ENCODE measurements at places on chromosomes 7 and 10.

GRCh38 chr10:94349327-94349726 is 13.4 kb downstream of the NOC3L start:
- DNase-seq: no peak

- peak; percentile 7 for DNase-seq
These were observed 22.7 kb downstream of the BPGM start for GRCh38 chr7:134669388-134669787.

- no peak for DNase-seq
These were observed 31.3 kb downstream of the THNSL1 start for GRCh38 chr10:25047591-25048301.

DNA sequence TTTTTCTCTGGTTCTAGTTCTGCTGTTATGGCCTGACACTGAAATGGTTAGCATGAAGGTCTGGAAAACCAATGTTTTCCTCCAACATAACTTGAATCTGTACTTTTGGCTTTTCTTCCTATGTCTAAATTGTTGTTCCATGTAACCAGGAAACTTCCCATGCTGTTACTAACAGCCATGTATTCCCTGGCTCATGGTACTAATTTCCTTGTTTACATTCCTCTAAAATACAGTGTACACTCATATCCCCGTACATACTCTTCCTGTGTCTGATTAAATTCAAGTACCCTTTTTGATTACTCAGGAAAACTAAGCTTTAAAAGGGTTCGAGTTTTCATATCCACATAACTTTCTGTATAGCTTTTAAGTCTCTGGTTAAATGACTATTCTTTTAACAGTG is 12.3 kb upstream of the ACSM6 start:
- DNase-seq: no peak

DNA sequence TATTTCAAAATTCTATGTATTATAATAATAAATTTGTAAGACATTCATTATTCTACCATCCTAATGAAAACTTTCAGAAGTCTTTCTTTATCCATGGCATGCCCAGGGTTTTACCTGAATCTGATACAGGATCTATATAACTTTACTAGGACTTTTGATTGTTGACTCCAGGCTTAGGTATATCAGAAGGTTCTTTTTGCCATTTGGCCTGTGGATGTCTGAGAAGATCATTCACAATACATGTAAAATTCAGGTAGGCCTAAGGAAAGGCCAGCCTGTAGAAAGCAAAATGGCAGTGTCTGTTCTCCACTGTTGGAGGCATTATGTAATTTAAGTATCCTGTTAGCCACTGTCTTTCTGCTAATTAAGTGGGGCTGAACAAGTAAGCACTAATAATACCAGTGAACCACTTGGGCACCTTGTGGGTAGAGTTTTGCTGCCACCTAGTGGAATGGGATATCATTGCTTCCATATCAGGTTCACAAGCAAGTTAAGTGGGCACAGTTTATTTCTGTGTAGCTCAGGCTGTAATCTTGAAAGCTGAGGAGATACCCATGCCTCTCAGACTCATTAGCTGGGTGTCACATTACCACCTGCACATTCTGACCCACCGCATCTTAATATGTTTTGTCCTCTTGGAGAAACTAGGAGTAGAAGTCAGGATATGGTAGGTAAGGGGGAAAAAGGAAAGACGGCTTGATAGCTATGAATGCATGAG is 105.5 kb downstream of the SEPTIN7 start:
- peak; percentile 34 for DNase-seq

DNA sequence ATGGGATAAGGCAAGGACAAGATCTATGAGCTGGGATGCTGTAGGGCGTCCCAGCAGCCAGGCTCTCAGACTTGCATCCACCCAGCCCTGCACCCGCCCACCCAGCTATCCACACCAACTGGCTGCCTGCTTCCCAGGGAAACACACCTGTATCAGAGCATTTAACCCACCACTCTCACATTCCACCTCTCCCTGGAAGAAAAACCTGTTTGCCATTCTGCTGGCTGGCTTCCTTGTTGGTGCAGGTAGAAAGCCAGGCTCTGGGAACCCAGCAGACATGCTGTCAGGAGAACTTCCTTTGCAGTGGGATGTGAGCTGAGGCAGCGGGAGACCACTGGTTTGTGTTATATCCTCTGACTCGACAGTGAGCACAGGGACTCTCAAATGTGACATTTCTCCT is 67.0 kb downstream of the FAM241B start:
- DNase-seq: no peak

DNA sequence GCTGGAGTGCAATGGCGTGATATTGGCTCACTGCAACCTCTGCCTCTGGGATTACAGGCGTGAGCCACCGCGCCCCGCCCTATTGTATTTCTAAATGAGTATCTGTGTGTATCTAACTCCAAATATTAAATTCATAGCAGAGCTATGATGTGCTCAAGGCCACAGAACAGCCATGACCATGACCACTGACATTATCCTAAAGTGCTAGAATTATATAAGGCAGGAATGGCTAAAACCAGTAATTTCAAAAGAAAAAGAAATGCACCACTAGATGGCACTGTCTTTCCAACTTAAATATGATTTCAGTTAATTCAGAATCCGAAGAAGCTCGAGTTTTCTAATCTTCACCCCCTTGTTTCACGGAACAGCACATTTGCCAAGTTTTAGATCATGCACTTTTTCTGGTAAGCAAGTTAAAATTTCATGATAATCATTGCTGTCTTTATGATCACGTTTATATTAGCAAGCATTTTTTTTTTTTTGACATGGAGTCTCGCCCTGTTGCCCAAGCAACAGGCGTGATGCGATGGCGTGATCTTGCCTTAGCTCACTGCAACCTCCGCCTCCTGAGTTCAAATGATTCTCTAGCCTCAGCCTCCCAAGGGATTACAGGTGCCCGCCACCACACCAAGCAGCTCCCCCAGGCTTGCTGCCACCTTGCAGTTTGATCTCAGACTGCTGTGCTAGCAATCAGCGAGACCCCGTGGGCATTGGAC is 65.3 kb downstream of the OR13A1 start:
- no peak for DNase-seq

GRCh38 chr7:150412518-150413488 is 33.7 kb downstream of the ZNF775 start:
- DNase-seq: no peak

GRCh38 chr10:122148876-122149560 is 122.1 kb upstream of the BTBD16 start:
- no peak for DNase-seq

- no peak for DNase-seq
These were observed 145.3 kb downstream of the BTAF1 start for GRCh38 chr10:92068900-92069299.

GRCh38 chr7:152340161-152340560 is 95.6 kb downstream of the KMT2C start:
- no peak for DNase-seq

GRCh38 chr7:48171202-48171601 is at the start of gene ABCA13:
ABCA13 (plus strand) TSS chr7:48171458; CDS start chr7:48171484, 26 bp downstream.
- DNase-seq: no peak

GRCh38 chr10:88332503-88333247 is 250.4 kb downstream of the RNLS start:
- no peak for DNase-seq

DNA sequence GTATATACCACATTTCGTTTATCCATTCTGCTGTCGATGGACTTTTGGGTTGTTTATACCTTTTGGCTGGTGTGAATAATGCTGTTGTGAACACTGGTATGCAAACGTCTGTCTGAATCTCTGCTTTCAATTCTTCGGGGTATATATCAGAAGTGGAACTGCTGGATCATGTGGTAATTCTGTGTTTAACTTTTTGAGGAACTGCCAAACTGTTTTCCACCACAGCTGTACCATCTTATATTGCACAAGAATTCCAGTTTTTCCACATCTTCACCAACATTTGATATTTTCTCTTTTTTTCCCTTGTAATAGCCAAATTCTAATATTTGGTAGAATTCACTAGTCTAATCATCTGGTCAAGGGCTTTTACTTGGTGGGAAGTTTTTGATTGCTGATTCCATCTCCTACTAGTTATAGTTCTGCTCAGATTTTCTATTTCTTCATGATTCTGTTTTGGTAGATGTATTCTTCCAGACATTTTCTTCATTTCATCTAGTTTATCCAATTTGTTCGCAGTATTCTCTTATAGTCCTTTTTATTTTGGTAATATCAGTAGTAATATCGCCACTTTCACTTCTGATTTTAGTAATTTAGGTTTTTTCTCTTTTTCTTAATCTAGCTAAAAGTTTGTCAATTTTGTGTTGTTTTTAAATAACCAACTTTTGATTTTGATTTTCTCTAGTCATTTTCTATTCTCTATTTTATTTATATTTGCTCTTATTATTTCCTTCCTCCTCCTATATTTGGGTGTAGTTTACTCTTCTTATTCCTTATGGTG is 271.2 kb downstream of the ZEB1 start:
- no peak for DNase-seq

GRCh38 chr7:66679633-66680244 is 51.1 kb downstream of the KCTD7 start:
- DNase-seq: no peak

DNA sequence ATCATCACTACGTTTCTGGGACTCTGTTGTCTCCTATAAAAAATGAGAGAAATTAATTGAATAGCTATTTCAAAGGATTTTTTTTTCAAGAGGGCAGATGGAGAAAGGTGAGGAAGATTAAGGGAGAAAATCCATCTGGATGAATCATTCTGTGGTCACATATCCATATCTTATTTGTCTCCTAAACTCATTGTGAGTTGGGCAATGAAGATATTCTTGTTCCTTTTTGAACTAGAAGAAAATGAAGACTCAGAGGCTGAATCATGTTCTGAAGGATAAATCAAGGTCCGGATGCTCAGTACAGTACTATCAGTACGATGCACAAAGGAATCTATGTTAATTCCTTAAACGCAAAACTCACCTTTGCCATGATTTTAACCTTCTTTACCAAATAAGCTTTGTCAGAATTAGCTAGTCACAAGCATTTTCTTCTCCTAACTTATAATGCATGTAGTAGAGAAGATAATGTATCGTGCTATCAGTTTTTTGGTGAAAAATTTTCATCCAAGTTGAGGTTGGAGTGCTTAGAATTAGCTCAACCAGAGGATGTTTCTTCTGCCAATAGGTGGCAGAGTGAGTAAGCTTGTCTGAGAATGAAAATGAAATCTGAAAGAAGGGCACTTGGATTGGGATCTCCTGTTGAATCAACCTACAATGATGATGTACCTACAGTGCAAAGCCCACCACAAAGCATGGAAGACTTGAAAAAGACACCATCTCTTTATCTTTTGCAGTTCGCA is 446.9 kb downstream of the KIF20B start:
- DNase-seq: no peak

DNA sequence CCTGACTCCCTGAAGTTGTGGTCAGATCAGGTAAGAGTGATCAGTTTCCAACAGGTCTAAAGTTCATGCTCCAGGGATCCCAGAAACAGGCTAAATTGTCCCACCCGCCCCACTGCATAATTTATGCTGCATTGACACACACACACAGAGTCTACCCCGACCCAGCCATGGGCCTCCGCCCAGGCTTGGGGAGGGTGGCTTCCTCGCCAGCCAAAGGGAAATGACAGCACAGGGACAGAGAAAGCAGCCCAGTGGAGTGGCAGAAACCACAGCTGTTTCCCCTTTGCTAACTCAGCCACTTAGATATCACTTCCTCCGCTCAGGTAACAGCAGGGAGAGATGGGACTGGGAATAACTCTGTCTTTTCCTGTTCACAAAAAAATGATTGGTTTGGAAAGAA is 9.4 kb downstream of the SH3PXD2A start:
- no peak for DNase-seq

- no peak for DNase-seq
These were observed 24.9 kb upstream of the CHST3 start for GRCh38 chr10:71939304-71939703.

GRCh38 chr10:42785759-42786158 is 3.2 kb downstream of the BMS1 start:
- no peak for DNase-seq

- DNase-seq: no peak
These were observed 89.0 kb upstream of the STEAP4 start for GRCh38 chr7:88395715-88396114.

GRCh38 chr7:117435475-117436043 is 8.3 kb upstream of the ASZ1 start:
- no peak for DNase-seq

GRCh38 chr7:131747658-131748232 is 191.3 kb upstream of the PODXL start:
- DNase-seq: no peak

DNA sequence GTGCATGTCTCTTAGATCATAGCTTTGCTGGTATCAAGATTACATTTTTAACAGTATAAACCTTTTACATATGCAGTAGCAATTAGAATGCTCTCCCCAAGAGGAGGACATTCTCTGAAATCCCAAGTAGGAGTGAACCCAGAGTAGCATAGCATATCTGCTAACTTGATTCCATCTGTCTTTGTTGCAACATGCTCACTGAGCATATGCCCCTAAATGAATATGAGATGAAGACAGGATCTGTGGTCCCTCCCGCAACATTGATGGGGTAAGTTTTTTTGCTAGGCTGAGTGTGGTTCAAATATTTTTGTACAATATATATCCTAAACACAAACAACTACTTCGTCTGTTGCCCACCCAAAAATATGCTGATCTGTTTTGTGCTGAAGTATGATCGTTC is 534.2 kb upstream of the C7orf33 start:
- DNase-seq: no peak

DNA sequence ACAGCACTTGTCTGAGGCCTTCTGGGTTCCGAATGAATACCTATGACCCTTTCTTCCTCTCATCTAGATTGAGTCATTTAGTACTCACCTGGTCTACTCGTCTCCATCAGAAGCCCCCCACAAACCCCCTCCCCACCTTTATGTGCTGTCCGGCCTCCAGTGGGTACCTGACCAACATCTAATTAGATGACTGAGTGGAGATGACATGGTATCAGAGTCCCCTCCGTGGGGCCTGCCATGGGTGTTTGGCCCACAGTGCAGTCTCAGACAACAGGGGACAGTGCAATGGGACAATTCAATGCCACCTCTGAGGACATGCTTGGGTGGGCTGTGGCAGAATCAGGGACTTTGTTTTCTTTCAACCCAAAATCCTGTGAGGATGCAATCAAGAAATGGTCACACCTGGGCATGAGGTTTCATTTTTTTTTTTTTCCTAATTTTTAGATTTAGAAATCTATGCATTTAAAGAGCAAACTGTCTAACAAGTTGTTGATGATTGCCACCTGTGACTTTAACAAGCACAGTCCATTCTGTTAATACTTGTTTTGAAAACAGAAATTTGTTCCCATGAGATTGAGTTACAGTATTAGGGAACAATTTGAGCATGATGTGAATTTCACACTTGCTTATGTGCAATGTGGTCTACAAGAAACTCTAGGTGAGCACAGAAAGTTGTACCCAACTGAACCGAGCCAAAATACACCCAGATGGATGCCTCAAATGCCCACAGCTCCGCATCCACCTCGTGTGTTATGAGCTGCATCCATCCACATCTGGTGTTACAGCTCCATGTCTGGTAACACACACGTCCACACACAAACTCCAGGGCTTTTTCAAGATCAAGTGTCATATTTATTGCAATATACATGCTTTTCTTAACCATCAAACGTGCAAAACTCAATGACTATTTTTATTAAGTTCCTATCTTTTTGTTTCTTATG is 27.5 kb downstream of the GPRIN2 start:
- no peak for DNase-seq

DNA sequence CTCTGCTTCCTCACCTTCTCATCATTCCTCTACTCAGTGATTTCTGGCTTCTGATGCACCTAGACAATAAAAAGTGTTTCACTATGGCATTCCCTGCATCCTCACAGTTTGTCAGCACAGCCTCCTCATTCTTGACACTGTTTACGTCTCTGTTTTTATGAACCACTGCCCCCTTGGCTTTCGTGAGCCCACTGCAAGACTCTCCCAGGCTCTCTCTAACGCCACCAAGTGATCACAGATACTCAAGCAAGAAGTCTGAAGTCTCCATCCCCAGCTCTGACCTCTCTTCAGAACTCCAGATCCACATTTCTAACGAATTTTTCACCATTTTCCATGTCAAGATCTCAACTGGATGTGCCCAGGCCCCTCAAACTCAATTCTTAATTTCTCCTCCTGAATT is 8.9 kb downstream of the SLC16A9 start:
- no peak for DNase-seq
